Progenitor cell of endocrine pancreas (in vitro differentiated cells): ENCODE measurements at places on chromosomes 6 and 20. TPM values are rescaled to one million over a fixed set of nuclear protein-coding genes. Genes with fewer than 3 reads are reported as not detected.
A peak's percentile ranks its signal among the peaks of the same experiment; 100 is the strongest.

The FOXS1 gene
- not detected in 2 replicates for total RNA-seq

GRCh38 chr6:158043586-158044524, 62.2 kb downstream of the SYNJ2 start:
- H3K4me3 ChIP-seq = no peak overlapping the region
- H3K36me3 ChIP-seq = peaks cover 12% of the 10 kb centered on the region
- no peak overlapping the region for H3K27ac ChIP-seq
- H3K27me3 ChIP-seq = no peaks in the 10 kb centered on the region
- DNase-seq = no peak
- peaks cover 34% of the 10 kb centered on the region for H3K4me1 ChIP-seq

The OR2H2 gene
- total RNA-seq = not detected in 2 replicates

The OPRM1 gene
- not detected in 2 replicates for total RNA-seq

- no peak for DNase-seq
- no peaks in the 10 kb centered on the region for H3K4me1 ChIP-seq
- peaks cover 21% of the 10 kb centered on the region for H3K36me3 ChIP-seq
- no peak overlapping the region for H3K4me3 ChIP-seq
- no peak overlapping the region for H3K27ac ChIP-seq
Observed at GRCh38 chr20:35478804-35479472, 23.5 kb downstream of the CEP250 start.

DNA sequence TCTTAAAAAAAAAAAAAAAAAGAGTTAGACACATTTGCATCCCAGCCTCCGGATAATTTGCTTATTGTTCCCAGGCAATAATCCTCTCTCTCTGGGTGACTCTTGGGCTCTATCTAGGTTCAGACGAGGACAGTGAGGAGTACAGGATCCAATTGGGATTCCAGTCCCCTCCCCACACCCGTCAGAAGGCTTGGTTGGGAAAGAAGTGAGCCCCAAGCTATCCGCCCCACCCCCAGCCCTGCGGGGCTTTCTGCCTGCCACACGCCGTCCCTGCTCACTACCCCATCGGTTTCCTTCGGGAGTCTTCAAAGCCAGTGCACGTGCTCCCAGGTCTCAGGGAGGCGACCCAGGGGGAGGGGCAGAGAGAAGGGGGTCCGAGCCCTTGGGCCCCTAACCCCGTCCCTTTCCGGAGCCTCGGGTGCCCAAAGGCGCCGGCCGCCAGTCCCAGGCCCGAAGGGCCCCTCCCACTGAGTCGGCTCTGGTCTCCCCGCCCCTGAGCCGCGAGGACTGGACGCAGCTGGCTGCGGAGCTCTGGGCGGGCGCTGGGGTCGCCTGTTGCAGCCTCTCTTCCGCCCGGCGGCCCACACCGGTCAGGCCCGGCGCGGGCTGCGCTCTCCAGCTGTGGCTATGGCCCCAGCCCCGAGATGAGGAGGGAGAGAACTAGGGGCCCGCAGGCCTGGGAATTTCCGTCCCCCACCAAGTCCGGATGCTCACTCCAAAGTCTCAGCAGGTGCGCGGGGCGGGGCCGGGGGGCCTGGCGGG, 2.5 kb downstream of the MYMX start:
- H3K36me3 ChIP-seq = no peaks in the 10 kb centered on the region
- H3K27me3 ChIP-seq = peaks cover 28% of the 10 kb centered on the region
- peak overlapping the region; percentile 70 for H3K4me3 ChIP-seq
- H3K4me1 ChIP-seq = peaks cover 25% of the 10 kb centered on the region
- DNase-seq = peak; percentile 59

The FHL5 gene
- not detected in 2 replicates for total RNA-seq

DNA sequence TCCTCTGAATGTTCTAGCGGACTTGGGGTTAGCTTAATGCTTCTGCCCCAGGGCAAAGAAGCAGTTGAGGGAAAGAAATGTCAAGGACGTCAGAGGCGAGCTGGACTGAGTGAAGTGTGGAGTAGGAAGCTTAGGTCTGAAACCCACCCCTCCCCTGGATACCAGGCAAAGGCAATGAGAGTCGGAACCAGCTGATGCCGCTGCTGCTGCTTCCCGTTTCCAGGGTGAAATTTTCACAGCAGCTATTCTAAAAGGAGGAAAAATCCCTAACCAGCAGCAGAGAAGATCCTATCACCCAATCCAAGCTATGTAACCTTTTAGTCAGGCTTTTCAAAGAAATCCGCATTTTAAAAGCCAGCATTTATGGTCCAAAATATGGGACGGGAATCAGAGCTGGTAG, 564.3 kb downstream of the LMBRD1 start:
- no peak overlapping the region for H3K27ac ChIP-seq
- H3K4me3 ChIP-seq = no peak overlapping the region
- no peak for DNase-seq
- H3K36me3 ChIP-seq = no peaks in the 10 kb centered on the region

The RRAGD gene
- 8.0 and 11.4 TPM in 2 replicates for total RNA-seq

- peak overlapping the region; percentile 94 for H3K27ac ChIP-seq
- H3K4me3 ChIP-seq = peak overlapping the region; percentile 90
- peaks cover 5% of the 10 kb centered on the region for H3K36me3 ChIP-seq
- DNase-seq = no peak
- peaks cover 10% of the 10 kb centered on the region for H3K4me1 ChIP-seq
- peaks cover 6% of the 10 kb centered on the region for H3K27me3 ChIP-seq
Observed at GRCh38 chr6:131136021-131136786, 937 bp downstream of the AKAP7 start.

The PARD6B gene
- 29.7 and 32.9 TPM in 2 replicates for total RNA-seq

The PAX1 gene
- 1.3 and 3.3 TPM in 2 replicates for total RNA-seq

DNA sequence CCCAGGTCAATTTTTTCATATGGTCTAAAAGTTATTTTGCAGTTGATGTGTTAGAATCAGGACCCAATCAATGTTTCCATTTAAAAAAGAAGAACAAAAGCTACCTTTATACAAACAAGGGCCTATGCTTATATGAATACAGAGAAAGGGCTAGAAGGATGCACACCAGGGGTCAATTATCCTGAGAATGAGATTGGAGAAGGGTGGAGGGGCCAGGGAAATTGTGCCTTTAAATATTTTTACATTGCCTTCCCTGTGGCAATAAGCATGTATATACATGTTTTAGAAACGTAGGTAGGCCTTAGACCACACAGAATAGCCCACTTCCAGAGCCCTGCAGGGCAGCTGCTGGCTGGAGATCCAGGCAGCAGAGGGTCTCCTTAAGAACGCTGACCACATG, 12.7 kb downstream of the EXOC2 start:
- H3K27ac ChIP-seq = peak overlapping the region; percentile 19
- H3K27me3 ChIP-seq = no peaks in the 10 kb centered on the region
- H3K4me3 ChIP-seq = no peak overlapping the region
- DNase-seq = no peak
- peaks cover 3% of the 10 kb centered on the region for H3K36me3 ChIP-seq

The FOXP4 gene
- total RNA-seq = 124 and 137 TPM in 2 replicates

GRCh38 chr6:122953766-122954165, 42.3 kb upstream of the CLVS2 start:
- H3K27ac ChIP-seq = no peak overlapping the region
- H3K36me3 ChIP-seq = no peaks in the 10 kb centered on the region
- no peak for DNase-seq
- H3K4me1 ChIP-seq = no peaks in the 10 kb centered on the region
- no peaks in the 10 kb centered on the region for H3K27me3 ChIP-seq

DNA sequence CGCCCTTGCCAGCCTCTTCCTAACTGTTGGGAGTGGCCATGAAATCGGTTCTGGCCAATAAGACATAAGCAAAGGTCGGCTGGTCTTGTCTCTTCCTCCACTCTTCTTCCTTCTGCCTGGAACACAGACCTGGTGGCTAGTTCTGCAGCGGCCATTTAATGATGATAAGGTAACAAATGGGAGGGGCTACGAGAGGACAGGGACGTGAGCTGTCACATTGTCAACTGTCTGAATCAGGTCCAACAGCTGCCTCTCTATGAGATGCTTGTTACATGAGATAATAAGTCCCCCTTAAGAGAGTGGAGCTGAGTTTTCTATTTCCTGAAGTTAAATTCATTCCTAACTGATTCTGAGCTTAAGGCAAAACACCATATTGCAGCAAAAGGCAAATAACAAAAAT, 12.5 kb upstream of the TMEM242 start:
- H3K4me1 ChIP-seq = no peaks in the 10 kb centered on the region
- no peak for DNase-seq
- H3K36me3 ChIP-seq = no peaks in the 10 kb centered on the region
- peak overlapping the region; percentile 54 for H3K27ac ChIP-seq

The SOBP gene
- 15.4 and 17.0 TPM in 2 replicates for total RNA-seq

The SLC32A1 gene
- not detected in 2 replicates for total RNA-seq

The TFAP2D gene
- not detected in 2 replicates for total RNA-seq

The CPXM1 gene
- 130 and 131 TPM in 2 replicates for total RNA-seq

DNA sequence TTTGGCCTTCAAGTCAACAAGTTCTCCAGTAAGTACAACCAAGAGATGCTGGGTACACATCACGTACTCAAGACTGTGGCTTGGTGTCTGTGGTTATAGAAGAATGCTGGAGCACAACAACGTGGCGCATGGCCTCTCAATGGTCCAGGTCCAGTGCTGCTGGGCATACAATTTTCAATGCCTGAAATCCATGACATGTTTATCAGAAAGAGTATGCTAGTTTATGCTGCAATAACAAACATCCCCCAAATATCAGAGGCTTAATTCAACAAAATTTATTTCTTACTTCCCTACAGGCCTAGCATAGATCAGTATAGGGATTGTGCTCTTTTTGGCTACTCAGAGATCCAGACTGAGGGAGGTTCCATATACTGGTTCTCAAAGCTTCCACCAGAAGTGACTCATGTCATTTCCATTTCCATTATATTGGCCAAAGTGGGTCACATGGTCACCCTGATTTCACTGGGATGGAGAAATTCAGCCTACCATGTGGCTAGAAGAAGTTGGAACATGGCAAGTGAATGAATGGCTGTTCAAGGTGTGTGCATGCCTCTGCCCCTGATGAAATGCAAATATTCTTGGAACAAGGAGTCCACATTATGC, 33.3 kb upstream of the KIF16B start:
- peaks cover 4% of the 10 kb centered on the region for H3K4me1 ChIP-seq
- H3K27ac ChIP-seq = no peak overlapping the region
- no peaks in the 10 kb centered on the region for H3K36me3 ChIP-seq
- H3K4me3 ChIP-seq = no peak overlapping the region

The PAK5 gene
- 9.7 and 12.2 TPM in 2 replicates for total RNA-seq

The HSPA1L gene
- total RNA-seq = 2.4 and 2.5 TPM in 2 replicates

The MACROD2 gene
- 6.4 and 7.6 TPM in 2 replicates for total RNA-seq

DNA sequence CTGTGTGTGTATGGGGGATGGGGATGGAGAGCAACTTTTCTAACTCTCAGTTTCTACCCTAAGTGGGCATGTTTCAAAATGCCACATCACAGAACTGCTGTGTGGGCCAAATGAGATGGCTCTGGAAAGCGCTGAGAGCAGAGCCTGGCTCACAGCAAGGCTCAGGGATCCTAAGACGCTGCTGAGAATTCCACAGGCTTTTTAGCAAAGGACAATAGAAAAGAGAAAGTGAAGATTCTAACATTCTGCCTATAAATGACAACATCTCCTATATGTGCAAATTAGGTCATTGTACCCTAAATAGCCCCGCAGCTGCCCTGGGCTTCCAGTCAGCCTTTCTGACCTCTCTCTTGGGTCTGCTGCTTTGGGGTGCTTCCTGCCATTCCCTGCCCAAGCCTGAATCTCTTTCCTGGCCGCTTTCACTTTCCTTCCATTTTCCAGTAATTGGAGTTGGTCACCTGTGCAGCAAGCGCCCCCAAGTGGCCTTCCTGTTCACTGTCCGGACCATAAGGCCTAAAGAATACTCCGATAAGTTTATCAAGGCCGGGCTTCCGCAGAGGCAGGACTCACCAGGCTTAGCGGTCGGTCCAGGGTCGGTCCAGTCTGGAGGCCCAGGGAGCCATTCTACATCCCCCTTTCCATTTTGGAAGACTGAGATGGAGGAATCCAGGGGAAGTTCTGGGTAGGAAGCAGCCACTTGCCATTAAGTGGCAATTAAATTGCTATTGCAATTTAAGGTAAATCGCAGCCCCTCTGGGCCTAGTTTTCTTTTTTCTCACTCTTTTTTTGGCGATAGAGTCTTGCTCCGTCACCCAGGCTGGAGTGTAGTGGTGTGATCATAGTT, 6.7 kb upstream of the DDR1 start:
- H3K4me3 ChIP-seq = peak overlapping the region; percentile 42
- DNase-seq = peak; percentile 67
- H3K27me3 ChIP-seq = peaks cover 8% of the 10 kb centered on the region
- peaks cover 26% of the 10 kb centered on the region for H3K4me1 ChIP-seq

GRCh38 chr20:38165089-38165965, at the start of gene TGM2:
Gene TGM2 (minus strand): TSS chr20:38165270. CDS start chr20:38165198, 72 bp downstream.
- DNase-seq = peak; percentile 67
- peaks cover 5% of the 10 kb centered on the region for H3K4me1 ChIP-seq
- H3K4me3 ChIP-seq = peak within 1 kb of the TSS; percentile 50
- H3K27ac ChIP-seq = peak within 1 kb of the TSS; percentile 78

DNA sequence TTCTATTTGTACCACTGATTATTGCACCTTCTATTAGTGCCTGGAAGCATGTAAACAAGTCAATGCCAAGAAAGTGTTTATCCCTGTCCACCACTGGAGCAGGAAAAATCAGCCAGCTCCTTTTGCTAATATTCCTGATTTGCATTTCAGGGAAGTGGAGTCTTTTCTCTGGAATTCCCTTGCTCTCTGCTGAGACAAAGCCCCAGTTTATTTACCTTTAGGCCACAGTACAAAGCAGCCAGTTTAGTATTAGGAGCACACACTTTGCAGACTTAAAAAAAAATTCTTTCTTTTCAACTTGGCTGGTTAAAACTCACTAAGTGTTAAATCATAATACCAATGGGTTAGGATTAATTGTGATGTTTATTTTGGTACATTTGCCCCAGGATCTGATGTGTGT, 631.1 kb downstream of the PKHD1 start:
- no peaks in the 10 kb centered on the region for H3K36me3 ChIP-seq
- H3K4me3 ChIP-seq = no peak overlapping the region
- peaks cover 3% of the 10 kb centered on the region for H3K27me3 ChIP-seq
- no peak for DNase-seq

- no peak overlapping the region for H3K27ac ChIP-seq
- no peaks in the 10 kb centered on the region for H3K27me3 ChIP-seq
- H3K36me3 ChIP-seq = no peaks in the 10 kb centered on the region
- H3K4me1 ChIP-seq = peaks cover 8% of the 10 kb centered on the region
- DNase-seq = no peak
Observed at GRCh38 chr6:154550779-154551178, 40.3 kb upstream of the CNKSR3 start.

The BACH2 gene
- 11.2 and 12.3 TPM in 2 replicates for total RNA-seq

- H3K4me3 ChIP-seq = no peak overlapping the region
- peak overlapping the region; percentile 18 for H3K27ac ChIP-seq
- peaks cover 27% of the 10 kb centered on the region for H3K4me1 ChIP-seq
- DNase-seq = peak; percentile 19
- no peaks in the 10 kb centered on the region for H3K36me3 ChIP-seq
Observed at GRCh38 chr20:8305449-8305978, 173.4 kb downstream of the PLCB1 start.

The C20orf144 gene
- 0.27 TPM in 1 of 2 replicates, not detected in the other for total RNA-seq

DNA sequence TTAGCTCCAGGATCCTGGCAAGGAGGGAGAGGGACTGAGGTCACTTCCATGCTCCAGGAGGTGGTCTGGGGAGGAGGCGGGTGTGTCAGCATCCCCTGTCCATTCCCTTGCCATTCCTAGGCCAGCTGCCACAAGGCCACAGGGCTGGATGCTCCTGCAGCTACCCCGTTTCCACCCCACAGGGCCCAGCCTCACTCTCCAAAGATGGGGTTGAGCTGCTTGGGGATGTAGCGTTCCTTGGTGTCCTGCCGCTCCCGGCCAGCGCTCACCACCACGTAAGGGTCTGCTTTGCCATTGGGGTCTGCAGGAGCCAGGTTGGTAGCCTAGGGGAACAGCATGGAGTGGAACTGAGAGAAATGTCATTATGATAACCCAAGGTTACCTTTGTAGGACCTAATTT, 23.0 kb downstream of the ERGIC3 start:
- no peak for DNase-seq
- H3K27me3 ChIP-seq = no peaks in the 10 kb centered on the region
- no peak overlapping the region for H3K27ac ChIP-seq
- H3K36me3 ChIP-seq = no peaks in the 10 kb centered on the region
